ENCODE measurements at places on chromosomes 5 and 9.
A peak's percentile ranks its signal among the peaks of the same experiment; 100 is the strongest.

- DNase-seq = no peak
Observed at GRCh38 chr9:35179347-35180280, 17.8 kb downstream of the UNC13B start.

DNA sequence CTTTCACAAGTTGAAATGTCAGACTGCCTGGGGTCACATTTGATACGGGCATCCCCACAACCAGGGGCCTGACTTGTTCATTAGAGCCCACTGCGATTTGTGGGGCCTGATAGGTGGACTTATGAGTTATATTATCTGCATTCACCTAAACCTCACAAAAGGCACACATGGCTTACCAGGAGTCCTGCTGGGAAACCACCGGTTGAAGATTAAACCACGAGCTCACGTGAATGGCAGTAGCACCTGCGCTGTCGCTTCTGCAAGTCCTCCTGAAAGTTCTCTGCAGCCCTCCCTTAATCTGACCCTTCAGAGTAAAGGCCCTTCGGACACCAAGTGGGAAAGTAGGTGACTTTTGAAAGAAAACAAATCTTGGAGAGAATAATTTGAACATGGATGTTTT is 68.9 kb downstream of the PPIC start:
- DNase-seq = peak; percentile 20

GRCh38 chr9:125822902-125823301 is 75.7 kb downstream of the PBX3 start:
- no peak for DNase-seq

DNA sequence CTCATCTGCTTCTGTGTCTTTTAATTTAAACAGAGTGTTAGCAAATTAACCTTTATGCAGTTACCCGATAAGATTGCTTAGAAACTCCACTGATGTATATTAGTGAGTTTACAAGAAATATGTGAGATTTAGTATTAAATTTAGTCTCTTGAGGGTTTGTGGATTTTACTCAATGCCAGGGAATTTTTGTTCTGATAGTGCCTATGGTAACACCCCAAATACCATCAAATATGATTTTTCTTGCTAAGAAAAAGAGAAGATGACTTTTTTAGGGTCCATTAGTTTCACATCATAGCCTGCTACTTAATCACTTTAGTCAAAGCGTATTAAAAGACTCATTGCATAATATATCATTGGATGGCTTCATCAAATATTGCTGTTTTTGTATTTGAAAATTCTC is 224.9 kb downstream of the PCSK5 start:
- DNase-seq = no peak

GRCh38 chr5:5492087-5492933 is 69.8 kb downstream of the ICE1 start:
- DNase-seq = no peak

DNA sequence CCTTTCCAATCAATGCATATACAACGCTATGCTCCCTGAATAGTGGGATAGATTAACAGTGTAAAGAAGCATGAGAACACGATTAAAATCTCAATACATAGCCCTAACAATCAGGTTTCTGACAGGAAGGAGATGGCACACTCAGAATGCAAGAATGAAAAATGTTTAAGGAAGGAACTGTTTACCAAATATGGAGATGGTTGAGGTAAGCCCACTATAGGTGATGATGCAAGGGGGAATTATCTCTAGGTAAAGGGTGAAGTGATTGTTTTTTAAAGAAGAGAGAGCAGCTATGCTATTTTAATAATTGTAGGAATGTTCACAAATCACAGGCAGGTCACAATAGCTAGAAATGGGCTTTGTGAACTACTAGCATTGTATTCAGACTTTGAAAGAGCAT is 302.4 kb downstream of the CHSY3 start:
- no peak for DNase-seq

GRCh38 chr9:22454016-22454415 is 7.4 kb downstream of the DMRTA1 start:
- DNase-seq = no peak

DNA sequence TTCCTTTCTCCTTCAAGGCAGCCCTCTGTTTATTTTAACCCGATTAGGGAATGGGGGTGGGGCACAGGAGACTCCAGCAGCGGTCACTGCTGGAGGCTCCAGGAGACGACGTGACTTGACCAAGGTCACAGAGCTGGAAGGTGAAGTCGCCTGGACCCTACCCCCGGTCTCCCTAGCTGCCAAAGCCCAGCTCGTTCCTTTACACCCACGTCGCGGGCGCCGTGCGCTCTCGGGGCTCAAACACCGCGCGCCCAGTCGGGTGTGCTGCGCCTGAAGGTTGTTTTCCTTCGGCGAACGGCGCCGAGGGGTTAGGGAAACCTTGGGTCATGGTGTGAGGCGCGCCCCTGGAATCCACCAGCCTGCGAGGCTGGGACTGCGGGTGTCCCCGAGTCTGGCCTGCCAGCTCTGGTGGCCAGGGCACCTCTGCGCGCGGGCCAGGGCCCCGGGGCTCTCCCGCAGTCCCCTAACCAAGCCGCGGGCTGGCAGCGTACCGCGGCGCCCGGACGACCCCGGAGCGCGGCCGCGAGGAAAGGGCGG is 747 bp upstream of the UNC5A start:
- DNase-seq = no peak

- no peak for DNase-seq
Observed at GRCh38 chr9:9552665-9553064, 1060.1 kb downstream of the PTPRD start.

GRCh38 chr5:103842936-103843335 is 280.3 kb upstream of the NUDT12 start:
- DNase-seq = no peak

DNA sequence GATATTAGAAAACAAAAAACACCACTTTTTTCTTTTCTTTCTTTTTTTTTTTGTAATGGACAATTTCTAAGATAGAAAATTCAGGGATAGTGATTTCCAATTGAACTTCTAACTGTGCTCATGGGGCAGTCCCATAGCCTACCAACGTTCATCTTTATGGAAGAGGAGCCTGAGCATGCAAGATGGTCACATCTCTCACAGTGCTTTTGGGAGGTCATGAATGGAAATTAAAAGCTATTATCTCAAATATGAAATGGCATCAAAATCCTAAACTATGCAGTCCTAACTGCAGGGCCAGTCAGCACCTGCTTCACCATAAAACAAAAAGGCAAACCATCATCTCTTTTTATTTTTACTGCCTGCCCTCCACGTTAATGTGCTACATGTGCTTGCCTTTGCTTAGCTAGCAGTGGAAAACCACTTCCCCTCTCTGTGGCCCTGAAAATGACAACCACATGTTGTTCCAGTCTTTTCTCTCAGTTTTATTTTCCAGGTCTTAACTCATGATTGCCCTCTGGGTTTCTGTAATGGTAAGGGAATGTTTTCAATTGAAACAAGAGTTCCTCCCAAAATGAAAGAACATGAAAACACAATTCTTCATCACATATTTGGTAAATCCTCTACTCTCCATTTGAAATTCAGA is 16.7 kb downstream of the IFNB1 start:
- DNase-seq = no peak

- no peak for DNase-seq
Observed at GRCh38 chr5:150271923-150272322, 17.6 kb downstream of the CAMK2A start.

DNA sequence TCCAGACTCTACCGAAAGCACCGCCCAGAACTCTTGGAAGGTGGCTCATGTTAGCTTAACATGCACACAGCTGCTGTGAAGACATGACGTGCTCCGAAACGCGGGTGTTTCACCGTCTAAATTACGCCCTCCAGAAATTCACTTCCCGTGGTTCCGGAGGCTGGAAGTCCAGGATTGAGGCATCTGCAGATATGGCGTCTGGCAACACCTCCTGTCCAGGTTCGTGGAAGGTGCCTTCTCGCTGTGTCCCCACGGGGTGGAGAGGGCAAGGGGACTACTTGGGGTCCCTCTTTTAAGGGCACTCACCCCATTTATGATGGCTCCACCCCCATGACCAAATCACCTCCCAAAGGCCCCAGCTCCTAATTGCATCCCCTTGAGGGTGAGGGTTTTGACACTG is 348.0 kb upstream of the IRX2 start:
- no peak for DNase-seq

DNA sequence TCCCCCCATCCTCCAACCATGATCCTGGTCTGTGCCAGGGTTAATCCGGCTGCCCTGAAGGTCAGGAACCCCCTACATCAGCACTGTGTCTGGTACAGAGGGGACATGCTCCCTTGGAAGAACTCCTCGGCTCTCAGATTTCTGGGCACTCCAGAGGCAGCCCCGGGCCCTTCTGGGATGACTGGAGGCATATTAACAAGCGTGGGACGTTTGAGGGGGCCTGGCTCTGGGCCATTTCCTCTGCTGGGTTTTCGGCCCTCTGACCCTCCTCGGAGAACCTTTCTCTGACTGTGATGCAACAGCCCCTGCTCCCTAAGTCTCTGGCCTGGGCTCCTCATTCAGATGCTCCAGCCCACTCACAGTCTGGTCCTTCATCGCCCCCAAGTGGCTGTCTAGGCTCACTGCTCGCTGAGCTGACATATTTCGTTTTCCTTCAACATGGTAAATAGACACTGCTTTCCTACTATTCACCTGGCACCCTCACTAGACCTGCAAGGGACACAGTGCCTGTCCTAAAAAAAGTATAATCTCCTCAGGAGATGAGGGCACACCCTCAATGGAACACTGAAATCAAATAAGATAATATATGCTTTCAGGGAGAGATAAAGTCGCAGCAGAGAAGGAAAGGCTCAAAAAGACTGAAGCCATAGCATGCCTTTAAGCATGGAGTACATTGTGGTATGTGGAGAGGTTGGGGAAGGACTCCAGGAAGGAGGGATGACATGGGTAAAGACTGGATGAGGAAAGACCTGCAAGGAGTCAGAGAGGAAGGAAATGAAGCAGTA is 404.7 kb upstream of the TRPC7 start:
- DNase-seq = peak; percentile 42

- DNase-seq = no peak
Observed at GRCh38 chr9:69485466-69485865, 160.5 kb downstream of the ENTREP1 start.

GRCh38 chr9:35518225-35518821 is 28.4 kb downstream of the RUSC2 start:
- peak; percentile 60 for DNase-seq

- peak; percentile 21 for DNase-seq
Observed at GRCh38 chr9:93049491-93049890, 9.0 kb upstream of the SUSD3 start.

GRCh38 chr5:12080761-12081160 is 176.5 kb upstream of the CTNND2 start:
- DNase-seq = no peak

DNA sequence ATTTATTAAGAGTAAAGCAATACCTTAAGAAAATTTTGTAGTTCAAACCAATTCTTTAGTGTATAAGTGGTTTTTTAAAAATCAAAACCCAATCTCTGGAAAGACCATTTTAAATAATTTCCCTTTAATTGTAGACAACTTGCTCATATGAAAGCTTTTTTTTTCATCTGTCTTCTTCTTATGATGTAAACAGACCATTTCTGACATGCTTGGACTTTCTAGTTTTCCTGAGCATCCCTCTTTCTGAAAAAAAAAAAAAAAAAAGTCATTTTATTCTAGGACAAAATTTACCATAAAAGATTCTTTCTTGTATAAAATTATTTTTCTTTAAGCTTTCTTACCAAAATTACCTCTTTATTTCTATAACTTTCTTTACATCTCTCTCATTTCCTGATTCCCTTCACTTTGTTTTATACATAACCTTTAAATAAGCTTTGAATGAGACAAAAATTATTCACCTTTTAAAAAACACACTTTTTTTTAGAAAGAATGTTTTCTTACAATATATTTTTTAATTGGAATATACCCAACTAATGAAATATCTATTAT is 67.5 kb downstream of the COL15A1 start:
- DNase-seq = no peak

DNA sequence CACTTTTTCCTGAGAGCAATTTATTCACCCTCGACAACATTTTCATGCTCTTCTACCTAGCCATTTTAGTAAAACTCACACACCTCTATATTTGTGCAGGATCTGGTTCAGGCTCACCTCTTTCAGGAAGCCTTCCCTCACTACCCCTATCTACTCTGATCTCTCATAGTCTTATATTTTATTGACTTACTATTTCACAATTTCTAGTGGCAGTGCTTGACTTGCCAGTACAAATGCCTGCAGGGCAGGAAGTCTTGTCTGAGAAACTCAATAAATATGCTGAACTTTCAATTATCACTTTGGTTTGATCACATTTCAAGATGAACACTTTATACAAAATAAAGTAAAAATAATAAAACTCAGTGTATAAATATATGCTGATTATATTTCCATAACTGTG is 226.8 kb downstream of the CETN3 start:
- DNase-seq = no peak

- DNase-seq = no peak
Observed at GRCh38 chr9:116736399-116737151, 49.5 kb downstream of the TRIM32 start.

GRCh38 chr5:1439388-1440097 is 5.7 kb downstream of the SLC6A3 start:
- no peak for DNase-seq

GRCh38 chr9:652914-653313 is 188.6 kb upstream of the DMRT1 start:
- DNase-seq = no peak

DNA sequence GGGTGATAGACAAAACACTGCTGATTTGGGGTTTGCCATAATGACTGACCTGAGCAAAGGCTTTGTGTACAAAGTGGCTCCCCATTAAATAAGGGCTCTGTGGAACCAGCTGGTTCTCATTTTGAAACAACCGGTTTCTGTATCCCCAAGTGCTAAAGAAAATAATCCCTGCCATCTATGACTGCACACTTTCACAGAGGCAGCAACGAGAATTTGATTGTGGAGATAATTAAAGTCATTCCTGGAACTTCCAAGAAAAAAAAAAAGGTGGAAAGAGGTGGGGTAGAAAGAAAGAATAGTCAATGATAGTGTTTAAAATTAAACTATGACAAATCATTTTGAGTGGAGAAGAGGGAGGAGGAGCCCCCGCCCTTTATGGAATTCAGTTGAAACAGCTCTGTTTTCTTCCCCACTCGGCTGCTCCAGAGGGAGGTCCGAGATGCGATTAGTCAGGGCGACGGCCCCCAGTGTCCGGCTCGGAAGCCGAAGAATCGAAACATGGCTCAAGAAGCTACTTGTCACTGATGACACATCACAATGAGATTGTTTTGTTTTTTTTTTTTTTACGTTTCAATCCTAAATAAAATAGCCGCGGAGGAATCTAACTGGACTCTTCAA is 38.4 kb downstream of the EBF1 start:
- DNase-seq = no peak

- DNase-seq = no peak
Observed at GRCh38 chr5:167417662-167418061, 873.8 kb upstream of the WWC1 start.

GRCh38 chr9:133786371-133786753 is 48.2 kb upstream of the SARDH start:
- DNase-seq = no peak

Data from pancreas (tissue), 10 donors.